Activated CD8-positive, alpha-beta memory T cell treated with anti-CD3 and anti-CD28 coated beads for 1 hour (primary cell): ENCODE measurements at places on chromosomes 7 and 10.

- DNase-seq = no peak
These were observed 135.4 kb downstream of the CXCL12 start for GRCh38 chr10:44249490-44249889.

DNA sequence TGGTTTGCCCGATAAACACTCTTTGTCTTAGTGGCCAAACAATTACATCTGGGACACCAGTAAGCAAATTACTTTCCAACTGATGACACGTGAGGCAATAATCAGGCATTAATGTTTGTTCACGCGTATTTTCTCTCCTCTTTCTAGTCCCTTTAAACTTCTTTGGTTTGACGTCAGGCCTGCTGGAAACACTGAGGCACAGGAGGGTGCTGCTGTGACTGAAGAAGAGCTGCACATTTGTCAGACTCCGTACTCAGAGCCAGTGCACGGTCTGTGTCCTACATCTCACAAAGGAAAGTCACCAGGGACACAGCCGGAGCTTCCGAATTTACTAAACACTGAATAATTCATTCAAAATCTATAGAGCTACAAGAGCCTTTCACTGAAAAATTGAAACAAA is 57.6 kb upstream of the ANAPC16 start:
- no peak for DNase-seq

- DNase-seq = no peak
These were observed 75.8 kb downstream of the LSMEM1 start for GRCh38 chr7:112556633-112557032.

DNA sequence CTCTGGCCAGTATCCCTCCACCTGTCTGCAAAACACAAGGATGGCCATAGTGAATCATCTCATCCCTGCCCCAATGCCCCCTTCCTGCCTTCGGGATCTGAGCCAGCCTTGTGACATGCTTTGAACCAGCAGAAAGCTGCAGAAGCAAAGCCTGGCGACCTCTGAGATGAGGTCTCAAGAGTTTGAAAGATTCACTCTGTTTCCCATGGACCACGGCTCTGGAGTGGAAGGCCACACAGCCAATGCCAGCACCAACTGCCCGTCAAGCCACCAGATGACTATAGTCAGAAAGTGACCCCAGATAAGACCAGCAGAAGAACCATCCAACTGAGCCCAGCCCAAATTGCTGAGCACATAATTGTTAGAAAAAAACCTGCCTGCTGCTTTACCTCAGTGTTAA is 193.9 kb upstream of the PPP2R2D start:
- DNase-seq = no peak

DNA sequence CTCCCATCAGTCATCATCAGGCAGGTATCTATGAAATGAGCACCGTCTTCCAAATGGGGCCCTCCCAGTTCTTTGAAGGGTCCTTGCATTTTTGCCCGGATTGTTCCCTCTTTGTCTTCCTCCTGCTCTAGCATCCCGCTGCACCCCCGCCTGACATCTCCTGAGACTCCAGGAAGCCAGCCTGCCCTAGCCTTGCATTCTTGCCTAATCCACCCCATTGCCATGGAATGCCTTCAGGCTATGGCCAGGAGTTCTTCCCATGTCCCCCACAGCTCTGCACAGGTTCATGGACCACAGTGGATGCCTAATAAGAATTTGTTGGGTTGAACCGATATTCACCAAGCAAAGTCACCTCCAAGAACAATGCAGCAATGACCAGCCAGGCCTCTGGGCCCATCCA is 62.1 kb downstream of the ZMIZ1 start:
- DNase-seq = no peak

GRCh38 chr7:66737667-66738066 is 2.9 kb upstream of the RABGEF1 start:
- DNase-seq = no peak

DNA sequence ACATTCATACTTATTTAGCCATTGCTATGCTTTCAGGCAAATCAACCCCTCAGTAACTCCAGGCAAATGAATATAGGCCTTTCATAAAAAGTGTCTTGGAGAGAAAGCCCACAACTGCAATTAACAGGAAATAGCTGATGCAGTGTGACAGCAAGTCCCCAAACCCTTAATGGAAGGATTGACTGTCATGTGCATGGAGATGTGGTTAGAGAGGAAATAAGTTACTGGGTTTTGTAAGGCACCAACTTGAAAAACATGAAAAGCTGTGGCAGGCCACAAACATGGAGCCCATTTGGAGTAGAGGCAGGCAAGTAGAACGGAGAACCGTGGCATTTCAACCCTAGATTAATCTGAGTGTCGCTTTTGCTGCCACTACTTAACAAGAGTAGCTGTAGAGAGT is 549.4 kb upstream of the C7orf33 start:
- no peak for DNase-seq

DNA sequence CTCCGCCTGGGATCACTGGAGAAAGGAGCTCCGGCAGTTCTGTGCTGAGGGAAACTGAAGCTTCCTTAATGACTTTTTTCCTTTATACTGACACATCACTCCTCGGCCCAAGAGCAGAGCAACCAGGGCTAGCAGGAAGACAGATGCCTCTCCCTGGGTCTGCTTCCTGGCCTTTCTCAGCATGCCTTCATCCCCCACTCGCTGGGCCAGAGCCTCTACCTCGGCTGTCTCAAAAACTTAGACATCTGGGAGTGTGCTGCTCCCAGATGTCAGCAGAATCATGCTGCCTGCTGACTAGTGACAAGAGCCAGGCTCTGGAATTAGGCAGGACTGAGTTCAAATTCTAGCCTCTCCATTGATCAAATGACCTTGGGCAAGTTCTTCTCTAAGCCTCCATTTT is 24.4 kb upstream of the LRRC4 start:
- DNase-seq = no peak

- no peak for DNase-seq
These were observed 19.2 kb upstream of the SMO start for GRCh38 chr7:129169171-129169671.

DNA sequence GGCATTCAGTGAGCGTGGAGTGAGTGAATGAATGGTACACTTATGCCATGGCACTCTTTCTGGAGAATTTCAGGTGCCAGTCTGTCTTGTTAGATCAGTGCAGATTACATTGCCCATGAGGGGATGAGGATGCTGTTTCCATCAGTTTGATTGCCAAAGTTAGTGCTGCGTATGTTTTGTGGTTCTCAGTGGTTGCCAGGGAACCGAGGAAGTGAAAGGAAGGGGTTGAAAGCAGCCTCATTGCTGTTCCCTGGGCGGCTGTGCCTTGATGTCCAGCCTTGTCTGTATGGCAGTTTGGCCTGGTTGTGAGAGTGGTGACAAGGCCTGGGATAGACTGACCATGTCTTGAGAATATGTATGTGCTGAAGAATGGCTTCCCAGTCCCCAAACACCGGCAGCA is 30.2 kb downstream of the WBP1L start:
- DNase-seq = no peak

- DNase-seq = no peak
These were observed 265.9 kb downstream of the SNX13 start for GRCh38 chr7:17674166-17674942.
